Right renal pelvis (tissue), 4 donors: ENCODE measurements at places on chromosomes 3 and 15.

GRCh38 chr3:87219611-87220010 lies 7.5 kb upstream of the CHMP2B start:
- no peak for DNase-seq

DNA sequence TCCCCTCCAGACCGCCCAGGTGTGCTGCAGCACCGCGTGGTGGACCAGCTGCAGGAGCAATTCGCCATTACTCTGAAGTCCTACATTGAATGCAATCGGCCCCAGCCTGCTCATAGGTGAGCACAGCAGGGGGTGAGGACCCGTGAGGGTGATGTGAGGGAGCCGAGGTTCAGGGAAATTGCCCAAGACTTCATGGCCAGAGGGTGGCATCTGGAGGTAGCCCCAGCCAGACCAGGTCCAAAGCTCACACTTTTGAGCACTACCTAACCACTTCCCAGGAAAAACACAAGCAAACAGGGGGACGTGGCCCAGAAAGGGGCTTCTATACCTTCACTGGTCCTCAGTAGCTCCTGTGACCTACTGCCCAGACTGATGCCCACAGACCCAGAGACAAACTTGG lies 33.8 kb downstream of the NR1I2 start:
- DNase-seq, result no peak

DNA sequence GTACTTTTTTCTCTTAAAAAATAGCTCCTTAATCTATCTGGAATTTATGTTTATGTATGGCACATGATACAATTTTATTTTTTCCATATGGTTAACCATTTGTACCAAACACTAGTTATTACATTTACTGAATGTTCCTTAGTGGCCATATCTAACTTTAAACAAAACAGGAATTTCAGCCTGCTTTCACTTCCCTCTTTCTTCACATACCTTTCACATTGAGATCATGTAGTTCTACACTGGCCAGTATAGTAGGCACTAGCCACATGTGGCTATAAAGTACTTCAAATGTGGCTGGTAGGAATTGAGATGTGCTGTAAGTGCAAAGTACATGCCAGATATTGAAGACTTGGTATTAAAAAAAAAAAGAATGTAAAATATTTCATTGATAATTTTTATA lies 4.7 kb upstream of the RYK start:
- no peak for DNase-seq

DNA sequence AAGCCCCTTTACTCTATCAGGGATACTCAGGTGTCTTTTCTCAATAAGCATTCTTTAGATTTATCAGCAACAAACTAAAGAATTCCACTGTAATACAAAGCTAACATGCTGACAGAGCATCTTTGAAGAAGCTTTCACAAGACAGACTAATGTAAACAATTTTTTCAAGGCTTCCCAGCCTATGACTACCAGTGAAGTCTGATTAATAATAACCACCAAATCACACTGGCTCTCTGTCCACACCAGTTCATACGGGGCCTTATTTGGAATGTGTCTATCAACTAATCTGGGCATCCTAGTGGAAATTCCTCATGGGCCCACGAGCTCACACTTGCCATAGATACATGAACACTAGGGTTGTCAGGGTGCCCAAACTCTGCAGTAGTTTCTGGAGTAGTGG lies 84.5 kb downstream of the EFL1 start:
- no peak for DNase-seq

- no peak for DNase-seq
Measured at GRCh38 chr15:43169888-43170287, 15.3 kb upstream of the CCNDBP1 start.

GRCh38 chr15:57517030-57517671 lies 74.6 kb upstream of the MYZAP start:
- DNase-seq, result no peak

DNA sequence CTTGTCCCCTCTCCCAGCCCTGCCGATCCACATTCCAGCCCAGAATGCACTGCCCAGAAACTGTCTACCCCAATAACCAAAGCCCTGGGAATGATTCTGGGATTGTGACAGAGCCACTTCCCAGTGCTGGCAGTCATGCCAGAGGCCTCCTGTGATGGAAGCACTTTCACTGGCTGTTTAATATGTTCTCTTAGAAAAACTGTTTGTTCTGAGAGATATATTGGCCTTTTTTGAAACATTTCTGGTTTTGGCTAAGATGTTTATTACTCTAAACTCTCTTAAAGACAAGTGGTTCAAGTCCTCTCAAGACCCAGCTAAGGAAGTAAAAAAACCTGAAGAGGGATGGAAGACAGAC lies 74.0 kb upstream of the HACD2 start:
- DNase-seq, result no peak

DNA sequence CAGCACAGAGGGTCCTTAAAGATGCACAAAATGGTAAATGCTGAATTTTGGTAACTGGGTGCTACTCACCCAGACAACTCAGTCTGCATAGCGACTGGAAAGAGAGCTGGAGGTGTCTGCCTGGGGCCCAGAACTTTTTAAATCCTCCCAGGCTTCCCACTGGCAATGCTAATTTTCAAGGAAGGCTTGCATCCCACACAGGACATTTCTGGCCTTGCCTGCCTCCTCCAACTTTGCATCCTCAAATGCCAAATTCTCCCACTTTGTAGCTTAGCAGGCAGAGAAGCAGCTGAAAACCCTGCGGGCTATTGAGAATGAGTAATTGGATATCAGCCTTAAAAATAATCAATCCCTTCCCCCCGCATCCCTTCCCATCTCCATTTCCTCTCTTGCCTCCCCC lies 656.6 kb upstream of the ADAMTS9 start:
- DNase-seq, result no peak

DNA sequence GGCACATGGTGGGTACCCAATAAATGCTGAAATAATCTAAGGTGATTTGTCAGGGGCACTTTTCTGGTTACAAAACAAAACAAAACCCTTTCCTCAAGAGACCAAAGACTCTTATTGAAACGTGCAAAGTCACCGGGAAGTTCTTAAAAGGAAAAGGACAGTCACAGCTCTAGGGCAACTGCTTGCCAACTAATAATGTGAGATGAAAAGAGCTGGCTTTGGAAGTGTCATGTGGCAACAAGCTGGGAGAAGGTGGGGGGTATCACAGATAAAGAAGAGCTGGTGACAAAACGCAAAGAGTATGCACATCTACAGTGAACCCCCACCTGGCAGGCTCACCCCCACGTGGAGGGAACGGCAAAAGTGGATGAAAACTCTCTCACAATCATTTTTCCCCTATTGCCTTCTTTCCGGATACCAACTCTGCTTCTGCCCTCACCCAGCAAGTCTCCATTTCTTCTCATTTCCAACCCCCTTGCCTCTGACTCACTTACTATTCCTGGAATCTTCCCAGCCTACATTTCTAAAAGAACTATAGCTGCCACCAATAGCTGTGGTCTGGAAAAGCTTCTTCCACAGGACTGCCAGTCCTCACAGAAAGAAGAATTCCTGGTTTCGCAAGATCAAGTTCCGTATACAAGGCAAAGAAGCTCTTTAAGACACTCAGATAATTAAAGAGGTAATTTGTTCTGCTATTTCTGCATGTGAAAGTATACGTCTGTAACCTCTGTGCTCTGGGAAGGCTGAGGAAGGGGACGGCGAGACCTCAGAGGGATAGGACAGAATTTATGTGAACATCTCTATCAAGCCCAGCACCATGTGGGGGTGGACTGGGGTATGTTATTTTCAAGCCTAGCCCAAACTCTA lies 21.8 kb upstream of the ANPEP start:
- no peak for DNase-seq

DNA sequence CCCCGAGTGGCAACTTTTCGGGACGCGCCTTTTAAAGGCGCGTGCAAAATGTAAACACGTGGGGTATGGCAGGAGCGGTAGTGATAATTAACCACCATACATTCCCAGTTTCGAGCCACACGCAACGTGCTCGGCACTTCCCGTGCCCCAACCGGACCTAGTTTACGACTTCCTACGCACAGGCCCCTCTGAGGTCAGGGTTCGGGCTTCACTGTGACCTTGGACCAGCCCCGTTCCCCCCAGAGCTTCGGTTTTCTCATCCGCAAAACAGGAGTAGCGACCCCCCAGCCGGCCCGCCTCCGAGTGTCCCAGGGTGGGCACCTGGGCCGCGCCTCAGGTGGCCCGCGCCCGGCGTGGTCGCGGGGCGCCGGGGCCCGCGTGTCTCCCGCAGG lies 451 bp downstream of the CHCHD4 start:
- DNase-seq, result peak; percentile 18

GRCh38 chr15:78002996-78003395 lies 74.5 kb downstream of the TBC1D2B start:
- DNase-seq, result no peak

- DNase-seq, result no peak
Measured at GRCh38 chr15:93052090-93052879, 36.7 kb downstream of the RGMA start.

DNA sequence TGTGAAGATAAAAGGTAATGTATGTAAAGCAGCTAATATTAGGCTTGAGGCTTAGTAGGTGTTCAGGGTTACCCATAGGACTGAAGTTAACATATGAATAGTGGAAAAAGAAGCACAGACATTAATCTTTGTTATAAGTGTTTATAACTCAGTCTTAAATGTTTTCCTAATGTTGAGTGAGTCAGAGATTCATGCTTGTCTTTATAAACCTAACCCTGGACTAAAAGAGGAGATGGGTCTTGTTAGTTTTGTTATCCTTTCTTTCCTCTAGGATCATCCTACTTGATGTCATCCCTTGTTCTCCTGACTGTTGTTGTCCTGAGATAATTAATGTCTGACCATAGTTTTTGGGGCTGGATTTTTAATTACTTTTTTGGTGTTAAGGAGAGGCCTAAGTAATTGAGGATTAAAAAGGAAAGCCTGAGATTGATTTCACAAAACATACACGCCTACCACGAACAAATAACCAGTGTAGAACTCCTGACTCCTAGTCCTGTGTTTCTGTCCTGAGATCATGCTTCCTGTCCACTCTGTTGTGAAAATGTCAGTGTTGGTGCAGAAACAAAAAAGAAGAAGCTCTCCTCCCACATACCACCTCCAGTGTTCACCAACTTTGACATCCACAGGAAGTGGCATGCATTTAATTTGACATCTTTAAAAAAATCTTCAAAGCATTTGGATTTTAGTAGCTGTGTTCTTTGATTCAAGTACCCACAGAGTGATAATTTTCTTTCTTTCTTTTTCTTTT lies 8.4 kb downstream of the MITF start:
- DNase-seq, result no peak

- DNase-seq, result no peak
Measured at GRCh38 chr3:38651153-38651789, 1.8 kb upstream of the SCN5A start.

DNA sequence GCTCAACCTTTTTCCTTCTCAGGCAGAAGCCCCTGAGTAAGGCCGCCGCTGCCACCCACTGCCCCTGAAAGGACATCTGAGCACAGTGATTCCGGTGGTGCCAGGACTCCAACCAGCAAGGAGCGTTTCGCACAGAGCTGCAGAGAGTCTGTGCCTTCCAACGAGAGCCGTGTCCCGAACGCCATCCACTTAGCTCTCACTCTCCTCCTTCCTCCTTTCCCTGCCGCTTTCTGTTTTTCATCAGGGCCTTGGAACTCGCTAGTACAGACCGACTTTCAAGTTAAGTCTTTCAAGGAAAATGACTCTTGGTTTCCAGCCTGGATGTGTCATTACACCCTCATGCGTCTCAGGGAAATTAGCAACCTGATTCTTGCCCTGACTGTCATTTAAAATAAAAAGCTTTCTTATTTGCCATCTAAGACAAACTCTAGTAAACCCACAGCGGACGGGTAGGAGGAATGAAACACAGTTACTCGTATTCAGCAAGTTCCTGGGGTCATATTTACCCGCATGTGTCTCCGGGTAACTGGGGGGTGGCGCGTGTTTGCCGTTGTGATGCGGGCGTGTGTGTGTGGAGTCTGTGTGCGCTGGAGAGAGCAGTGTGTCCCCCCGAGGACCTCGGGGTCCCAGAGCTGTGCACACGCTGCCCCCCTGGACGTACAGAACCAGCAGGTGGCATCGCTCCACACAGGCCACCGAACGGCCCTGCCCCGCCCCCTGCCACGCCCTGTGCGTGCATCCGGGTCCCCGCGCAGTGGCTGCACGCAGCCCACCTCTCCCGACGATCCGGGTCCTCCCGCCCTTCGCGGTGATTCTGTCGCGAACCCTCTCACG lies 30.4 kb upstream of the ALDH1A3 start:
- no peak for DNase-seq

GRCh38 chr3:89046661-89047060 lies 60.8 kb upstream of the EPHA3 start:
- DNase-seq, result no peak

DNA sequence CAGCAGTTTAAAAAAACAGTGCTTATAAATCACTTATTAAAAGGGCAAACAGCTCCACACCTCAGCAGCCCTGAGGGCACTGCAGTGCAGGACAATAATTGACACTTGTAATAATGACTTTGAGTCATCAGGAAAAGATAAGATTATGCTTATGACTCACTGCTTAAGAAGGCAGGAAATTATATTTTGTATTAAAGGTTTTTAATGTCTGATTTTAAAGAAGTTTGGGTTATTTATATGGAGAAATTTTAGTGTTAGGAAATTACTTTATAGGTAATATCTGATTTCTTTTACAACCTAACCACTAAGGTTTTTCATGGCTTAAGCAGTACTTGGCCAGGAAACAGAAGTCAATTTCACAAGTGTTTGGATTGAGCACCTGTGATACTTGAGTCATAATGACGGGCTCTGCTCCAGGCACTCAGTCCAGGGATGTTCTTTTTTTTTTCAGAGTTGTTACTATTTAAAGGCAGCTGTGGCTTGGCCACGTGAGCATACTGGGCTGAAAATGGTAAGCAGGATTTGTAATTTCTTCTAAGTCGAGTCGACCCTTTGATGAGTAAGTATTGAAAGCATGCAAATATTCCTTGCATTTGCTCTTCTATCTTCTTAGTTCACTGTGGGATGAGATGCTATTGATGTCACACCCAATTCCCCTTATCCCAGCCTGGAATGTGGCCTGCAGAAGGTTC lies 21.6 kb upstream of the SLC6A20 start:
- DNase-seq, result no peak

- DNase-seq, result no peak
Measured at GRCh38 chr15:89377842-89378295, 43.2 kb upstream of the POLG start.

DNA sequence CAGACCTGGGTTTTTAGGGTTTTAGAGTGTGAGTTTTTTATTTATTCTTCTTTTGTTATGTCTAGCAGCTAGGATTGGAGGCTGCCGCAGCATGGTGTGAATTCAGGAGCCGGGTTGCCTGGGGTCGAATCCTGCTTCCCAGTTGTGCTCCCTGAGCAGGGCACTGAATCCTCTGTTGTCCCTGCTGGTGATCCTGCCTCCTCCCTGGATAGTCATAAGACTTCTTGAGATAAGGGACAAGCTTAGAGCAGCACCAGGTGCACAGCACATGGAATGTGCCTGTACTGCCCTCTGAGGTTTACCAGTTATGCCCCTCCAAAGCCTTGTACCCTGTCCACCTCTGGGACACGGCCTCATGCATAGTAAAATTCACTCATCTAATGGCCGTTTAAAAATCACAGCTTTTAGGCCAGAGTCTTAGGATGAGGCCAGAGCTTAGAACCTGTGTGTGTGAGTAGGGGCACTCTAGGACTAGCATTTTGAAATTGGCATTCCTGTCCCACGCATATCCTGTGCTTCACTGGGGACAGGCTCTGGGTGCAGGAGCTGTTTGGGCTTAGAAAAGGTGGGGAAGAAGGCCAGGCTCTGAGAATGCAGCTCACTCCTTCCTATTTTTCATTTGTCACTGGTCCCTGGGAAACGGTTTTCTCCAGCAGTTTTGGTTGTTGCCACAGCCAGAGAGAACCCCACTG lies 47.7 kb downstream of the CHCHD6 start:
- DNase-seq, result no peak

GRCh38 chr3:187921391-187922074 lies 176.3 kb upstream of the BCL6 start:
- no peak for DNase-seq
